Activated CD4-positive, alpha-beta memory T cell treated with anti-CD3 and anti-CD28 coated beads for 36 hours (primary cell): ENCODE measurements at places on chromosomes 6 and 20.

GRCh38 chr20:13029687-13030375 lies 21.1 kb downstream of the SPTLC3 start:
- no peak for DNase-seq

- DNase-seq, result no peak
Measured at GRCh38 chr20:37346236-37346534, 245 bp downstream of the SRC start.

GRCh38 chr20:32702706-32703425 lies 29.1 kb upstream of the C20orf203 start:
- DNase-seq, result no peak

DNA sequence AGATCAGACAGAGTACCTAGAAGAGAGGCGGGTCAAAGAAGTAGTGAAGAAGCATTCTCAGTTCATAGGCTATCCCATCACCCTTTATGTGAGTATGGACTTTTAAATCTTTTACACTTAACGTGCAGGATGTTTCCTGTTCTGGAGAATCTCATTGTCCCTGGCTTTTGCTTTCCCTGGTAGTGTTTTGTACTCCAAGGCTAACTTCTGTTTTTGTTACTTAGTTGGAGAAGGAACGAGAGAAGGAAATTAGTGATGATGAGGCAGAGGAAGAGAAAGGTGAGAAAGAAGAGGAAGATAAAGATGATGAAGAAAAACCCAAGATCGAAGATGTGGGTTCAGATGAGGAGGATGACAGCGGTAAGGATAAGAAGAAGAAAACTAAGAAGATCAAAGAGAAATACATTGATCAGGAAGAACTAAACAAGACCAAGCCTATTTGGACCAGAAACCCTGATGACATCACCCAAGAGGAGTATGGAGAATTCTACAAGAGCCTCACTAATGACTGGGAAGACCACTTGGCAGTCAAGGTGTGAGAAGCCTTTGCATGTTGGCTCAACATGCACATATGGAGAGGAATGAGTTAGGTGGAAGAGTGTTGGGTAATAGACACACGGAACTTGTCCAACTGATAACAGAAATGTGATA lies 3.3 kb downstream of the HSP90AB1 start:
- no peak for DNase-seq

DNA sequence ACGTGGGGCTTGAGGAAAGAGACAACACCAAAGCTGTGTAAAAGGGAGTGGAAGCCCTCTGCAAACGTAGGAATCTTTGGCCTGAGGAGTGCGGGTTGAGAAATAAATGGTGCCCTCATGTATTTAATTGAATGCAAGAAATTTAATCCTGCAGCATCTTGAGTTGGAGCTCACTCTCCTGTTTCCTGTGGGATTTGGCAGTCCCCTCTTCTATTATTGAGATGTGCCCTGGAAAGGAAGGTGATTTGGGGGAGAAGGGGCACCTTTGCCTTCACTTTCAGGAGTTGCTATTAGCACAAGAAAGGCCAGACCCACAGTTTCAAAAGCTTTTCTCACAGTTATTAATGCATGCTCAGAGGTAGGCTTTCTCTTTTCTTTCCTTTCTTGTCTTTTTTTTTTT lies 201.4 kb upstream of the HDDC2 start:
- no peak for DNase-seq

DNA sequence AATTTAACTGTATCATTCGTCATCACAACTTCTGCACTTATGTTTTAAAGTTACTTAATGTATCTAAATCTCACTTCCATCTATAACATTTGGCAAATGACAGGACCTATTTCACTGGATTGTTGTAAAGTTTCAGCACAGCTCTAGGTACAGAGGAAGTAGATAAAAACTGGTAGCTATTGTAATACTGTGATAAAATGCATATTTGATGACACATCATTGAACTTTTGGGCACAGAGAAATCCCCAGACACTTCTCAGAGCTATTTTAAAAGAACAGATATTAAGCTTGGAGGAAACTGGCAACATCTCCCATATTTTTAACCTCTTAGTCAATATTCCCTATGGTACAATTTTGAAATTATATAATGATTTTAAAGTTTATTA lies 138.7 kb downstream of the RFPL4B start:
- DNase-seq, result no peak

DNA sequence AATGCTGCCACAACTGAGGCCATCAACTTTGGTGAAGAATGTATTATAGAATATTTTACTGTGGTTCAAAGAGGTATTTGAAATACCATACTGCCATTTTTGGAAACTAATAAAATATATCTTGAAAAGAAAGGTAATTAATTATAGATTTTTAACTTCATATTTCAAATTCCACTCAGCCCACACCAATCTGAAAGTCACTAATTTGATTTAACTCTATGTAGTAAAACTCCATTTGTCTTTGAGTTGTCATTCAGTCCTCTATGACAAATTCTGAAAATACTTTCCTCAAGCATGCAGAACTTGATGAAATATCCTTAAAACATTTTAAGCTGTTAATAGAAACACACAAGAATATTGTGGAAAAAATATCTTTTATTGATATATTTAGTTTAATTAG lies 1196.7 kb upstream of the CITED2 start:
- DNase-seq, result no peak

DNA sequence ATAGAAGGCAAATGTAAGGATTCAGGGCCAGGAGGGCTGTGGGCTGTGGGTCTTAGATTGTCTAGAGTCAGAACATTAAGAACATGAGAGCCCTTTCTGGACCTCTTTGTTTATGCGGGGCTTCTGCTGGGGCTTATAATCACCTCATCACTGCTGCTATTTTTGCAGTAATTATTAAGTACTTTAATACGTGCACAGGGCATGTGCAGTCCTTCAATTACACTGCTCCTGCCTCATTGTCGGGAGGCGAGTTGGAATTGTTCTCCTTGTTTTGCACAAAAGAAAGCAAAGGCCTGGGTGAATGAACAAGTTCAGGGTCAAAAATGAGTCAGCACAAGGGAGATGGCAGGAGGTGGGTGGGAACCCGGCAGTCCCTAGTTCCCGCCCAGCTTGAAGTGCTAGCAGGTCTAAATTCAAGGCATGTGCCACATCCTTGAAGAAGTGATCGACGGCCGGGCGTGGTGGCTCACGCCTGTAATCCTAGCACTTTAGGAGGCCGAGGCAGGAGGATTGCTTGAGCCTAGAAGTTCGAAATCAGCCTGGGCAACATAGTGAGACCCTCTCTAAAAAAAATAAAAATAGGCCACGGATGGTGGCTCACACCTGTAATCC lies 34.4 kb upstream of the PTPN1 start:
- no peak for DNase-seq

DNA sequence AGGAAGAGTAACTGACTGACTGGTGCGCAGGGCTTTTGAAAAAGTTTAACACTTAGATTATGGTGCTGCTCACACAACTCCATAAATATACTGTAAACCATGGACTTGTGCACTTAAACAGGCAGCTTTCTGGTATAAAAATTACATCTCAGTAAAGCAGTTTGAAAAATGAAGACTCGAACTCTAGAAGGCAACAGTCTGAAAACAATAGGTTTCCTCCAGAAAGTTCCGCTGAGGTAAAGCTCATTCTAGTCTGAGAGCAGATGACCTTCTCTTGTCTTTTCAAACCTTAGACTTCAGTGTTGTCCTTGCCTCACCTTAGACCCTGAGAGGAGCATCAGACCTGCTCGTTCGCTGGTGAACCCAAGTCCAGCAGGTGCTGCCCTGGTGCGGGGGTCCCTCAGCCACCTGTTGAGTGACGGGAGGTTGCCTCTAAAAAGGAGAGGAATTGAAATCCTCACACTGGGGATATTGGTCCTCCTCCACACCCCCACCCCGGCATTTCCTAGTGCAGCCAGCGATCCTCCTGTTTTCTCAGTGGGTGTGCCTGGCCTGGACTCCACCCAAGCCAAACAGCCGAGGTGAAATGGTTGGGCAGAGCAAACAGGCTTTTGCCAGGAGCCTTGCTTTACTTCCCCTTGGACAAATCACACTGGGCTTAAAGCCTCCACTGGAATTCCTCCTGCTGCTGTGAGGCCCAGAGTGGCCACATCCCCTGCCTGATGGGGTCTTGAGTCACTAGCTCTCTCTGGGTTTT lies 14.7 kb upstream of the PYGB start:
- no peak for DNase-seq

DNA sequence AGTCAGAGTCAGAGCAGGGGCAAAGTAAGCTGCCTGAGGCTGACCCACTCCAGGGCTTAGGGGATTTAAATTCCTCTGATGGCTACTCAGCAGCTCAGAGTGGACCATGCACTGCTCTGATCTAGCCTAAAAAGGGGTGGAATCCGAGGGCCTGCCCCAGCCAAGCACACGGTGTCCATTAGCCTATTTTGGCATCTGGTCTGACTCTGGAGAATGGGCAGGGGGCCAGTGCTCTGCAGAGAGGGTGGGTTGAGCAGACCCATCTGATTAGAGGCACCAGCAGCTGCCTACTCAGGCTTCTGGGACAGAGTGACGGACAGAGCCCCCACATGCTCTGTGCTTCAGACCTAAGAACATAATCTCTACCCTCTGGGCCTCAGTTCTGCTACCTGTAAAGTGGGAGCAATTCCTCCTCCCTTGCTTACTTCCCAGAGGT lies 25.9 kb upstream of the TGM2 start:
- DNase-seq, result no peak

GRCh38 chr20:11807054-11808048 lies 110.3 kb upstream of the BTBD3 start:
- no peak for DNase-seq

- no peak for DNase-seq
Measured at GRCh38 chr6:31098449-31098938, 13.9 kb downstream of the C6orf15 start.

DNA sequence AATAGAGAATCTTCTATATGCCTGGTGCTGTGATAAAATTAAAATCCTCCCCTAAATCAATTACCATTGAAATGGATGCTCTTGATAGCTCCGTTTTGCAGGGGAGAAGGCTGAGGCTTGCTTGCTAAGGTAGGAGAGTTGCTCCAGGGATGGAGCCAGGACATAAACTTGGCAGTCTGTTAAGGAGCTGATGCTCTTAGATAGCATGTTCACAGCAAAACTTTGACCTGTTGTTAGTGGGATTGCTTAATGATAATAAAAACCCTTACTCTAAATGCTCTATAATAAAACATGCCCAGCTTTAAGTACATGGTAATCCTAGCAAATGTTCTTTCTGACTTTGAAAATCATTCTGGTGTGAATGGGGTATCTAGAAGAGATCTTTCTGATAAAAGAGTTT lies 228.4 kb upstream of the JAG1 start:
- no peak for DNase-seq

- DNase-seq, result peak; percentile 84
Measured at GRCh38 chr6:158818581-158819212, 471 bp downstream of the EZR start.

DNA sequence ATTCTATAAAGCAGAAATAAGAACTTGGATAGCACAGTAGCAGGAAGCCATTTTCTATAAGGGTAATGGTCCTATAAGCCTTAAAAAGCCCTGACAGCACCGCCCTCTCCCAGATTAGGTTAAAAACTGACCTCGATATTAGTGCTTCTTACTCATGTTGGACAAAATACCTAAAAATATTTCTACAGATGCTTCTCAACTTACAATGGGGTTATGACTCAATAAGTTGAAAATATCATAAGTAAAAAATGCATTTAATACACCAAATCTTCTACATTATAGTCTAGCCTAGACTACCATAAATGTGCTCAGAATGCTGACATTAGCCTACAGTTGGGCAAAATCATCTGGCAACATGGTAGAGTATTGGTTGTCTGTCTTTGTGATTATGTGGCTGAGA lies 70.3 kb downstream of the SESN1 start:
- no peak for DNase-seq

GRCh38 chr6:134171517-134171916 lies 119.1 kb upstream of the SLC2A12 start:
- DNase-seq, result no peak

DNA sequence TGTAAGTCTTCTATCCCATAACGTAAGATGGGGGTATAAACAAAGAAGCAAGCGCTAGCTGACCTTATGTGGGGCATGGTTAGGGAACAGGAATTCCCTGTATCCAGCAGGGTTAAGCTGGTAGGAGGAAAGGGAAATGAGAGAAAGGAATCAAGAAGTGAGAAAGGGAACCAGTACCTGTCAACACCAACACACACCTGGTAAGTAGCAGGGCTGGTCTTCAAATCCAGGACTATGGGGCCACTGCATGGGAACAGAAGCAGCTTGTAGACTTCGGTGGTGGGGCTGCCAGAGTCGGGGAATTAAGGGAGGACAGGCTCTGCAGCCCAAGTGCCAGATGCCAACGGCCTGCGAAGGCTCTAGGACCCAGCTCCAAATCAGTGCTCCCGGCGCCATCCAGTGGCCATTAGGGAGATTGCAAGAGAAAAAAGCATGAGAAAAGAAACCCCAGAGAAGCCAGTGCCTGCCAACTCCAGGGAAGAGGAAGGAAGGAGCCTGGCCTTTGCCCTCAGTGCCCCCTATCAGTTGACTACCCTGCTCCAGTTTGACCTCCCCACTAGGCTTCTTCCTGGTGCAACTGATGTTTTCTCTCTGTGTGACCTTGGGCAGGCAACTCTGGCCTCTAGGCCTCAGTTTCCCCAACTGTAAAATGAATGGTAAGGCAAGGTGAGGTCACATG lies 15.8 kb upstream of the RBPJL start:
- peak; percentile 78 for DNase-seq

GRCh38 chr20:3930265-3931206 lies 41.3 kb downstream of the PANK2 start:
- no peak for DNase-seq

GRCh38 chr20:32132911-32133549 lies 23.5 kb downstream of the TM9SF4 start:
- no peak for DNase-seq

DNA sequence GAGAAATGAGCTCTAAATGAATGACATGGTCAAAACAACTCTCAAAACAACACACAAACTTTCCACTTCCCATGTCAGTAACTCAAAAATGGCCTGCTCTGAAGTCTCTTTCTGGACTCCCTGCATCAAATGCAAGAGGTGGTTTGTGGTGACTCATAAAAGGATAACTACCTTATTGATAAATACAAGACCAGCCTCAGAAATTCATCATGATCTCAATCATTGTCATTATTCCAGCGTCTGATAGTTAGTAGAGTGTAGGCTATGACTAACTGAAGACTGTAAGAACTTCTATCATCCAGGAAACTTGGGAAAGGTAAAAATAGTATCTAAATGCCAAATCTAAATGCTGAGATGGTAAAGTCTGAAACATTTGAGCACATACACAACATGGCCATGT lies 369.4 kb downstream of the BMP2 start:
- DNase-seq, result no peak

DNA sequence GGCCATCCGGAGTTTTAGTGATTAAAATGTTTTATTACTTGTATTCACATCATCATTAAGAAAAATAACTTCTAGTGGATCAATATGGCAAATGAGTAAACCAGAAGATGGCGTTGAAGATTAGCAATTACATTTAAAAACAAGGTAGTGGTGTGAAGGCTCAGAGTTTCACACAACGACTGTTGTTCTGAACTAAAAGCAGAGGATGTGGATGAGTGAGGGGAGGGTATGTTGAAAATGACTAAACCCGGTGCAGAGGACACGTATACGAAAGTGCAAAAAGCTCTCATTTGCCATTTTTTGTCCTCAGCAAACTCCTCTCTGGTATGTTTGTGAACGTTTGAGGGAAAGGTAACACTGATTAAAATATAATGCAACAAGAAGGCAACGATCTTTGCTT lies 1.9 kb upstream of the IRF4 start:
- DNase-seq, result peak; percentile 58
